ENCODE measurements at places on chromosomes 4 and X.

DNA sequence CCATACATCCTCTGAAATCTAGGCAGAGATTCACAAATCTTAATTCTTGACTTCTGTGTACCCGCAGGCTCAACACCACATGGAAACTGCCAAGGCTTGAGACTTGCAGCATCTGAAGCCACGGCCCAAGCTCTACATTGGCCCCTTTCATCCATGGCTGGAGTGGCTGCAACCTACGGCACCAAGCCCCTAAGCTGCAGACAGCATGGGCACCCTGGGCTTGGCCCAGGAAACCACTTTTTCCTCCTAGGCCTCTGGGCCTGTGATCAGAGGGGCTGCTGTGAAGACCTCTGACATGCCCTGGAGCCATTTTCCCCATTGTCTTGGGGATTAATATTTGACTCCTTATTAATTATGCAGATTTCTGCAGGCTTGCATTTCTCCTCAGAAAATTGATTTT is 457.9 kb downstream of the GRIA2 start:
- no peak for DNase-seq

DNA sequence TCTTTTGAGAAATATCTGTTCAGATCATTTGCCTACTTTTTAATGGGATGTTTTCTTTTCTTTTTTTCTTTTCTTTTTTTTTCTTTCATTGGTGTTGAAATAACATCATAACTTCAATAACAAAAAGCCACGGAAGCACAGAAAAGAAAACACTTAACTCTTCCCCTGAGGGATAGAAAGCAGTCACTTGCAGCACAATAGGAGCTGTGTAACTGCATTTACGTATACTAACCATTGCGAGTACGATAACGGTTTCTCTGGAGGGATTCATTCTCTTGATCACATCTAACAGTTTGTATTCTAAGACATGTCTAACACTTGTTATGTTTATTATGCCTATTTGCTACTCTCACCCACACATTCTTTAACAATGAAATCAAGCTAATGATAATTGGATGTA is 27.3 kb downstream of the C4orf46 start:
- no peak for DNase-seq

DNA sequence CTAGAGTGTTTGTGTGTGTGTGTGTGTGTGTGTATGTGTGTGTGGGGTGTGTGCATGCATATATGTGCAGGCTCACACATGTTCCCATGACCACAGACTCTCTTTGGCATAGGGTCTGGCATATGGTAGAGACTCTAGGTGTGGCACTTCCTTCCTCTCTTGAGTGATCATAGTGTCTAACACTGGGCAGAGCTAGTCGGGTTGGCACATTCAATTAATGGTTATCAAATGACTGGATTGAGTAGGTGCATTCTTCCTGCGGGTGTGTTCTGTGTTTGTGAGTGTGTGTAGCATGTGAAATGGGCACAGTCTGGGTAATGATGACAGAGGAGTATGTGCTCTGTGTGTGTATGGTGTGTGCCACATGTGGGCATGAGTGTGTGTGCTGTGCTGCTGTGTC is 106.5 kb downstream of the EFNB1 start:
- no peak for DNase-seq

DNA sequence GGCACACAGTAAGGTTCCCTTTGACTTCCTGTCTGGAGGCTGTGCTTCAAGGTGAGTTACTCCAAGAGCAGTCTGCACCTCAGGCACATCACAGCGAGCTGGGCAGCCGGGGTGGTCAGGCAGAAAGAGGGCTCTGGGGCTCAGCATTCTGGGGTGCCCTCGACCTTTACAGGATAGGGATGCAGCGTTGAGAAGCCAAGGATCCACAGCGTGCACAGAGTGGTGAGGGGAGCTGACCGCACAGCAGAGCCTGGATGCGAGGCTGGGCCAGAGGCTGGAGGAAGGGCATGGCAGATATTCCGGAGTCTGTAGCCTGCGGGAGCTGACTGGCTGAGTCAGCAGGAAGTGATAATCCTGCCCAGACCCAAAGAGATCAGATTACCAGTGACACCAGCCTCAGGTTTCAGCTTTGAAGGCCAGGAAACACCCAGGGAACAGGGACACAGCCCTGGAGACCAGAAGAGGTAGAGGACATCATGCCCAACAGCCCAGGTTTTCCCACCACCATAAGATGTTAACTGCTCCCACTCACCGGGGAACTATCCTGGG is 38.4 kb upstream of the PDLIM3 start:
- DNase-seq, result no peak

GRCh38 chr4:110087070-110087708 is 111.2 kb downstream of the ELOVL6 start:
- no peak for DNase-seq

- DNase-seq, result no peak
These were observed 80.1 kb upstream of the MAML3 start for GRCh38 chr4:140233791-140234696.

GRCh38 chr4:100938698-100939097 is 408.6 kb downstream of the PPP3CA start:
- DNase-seq, result no peak

- DNase-seq, result no peak
These were observed 107.6 kb downstream of the DCTD start for GRCh38 chr4:182809417-182810102.

DNA sequence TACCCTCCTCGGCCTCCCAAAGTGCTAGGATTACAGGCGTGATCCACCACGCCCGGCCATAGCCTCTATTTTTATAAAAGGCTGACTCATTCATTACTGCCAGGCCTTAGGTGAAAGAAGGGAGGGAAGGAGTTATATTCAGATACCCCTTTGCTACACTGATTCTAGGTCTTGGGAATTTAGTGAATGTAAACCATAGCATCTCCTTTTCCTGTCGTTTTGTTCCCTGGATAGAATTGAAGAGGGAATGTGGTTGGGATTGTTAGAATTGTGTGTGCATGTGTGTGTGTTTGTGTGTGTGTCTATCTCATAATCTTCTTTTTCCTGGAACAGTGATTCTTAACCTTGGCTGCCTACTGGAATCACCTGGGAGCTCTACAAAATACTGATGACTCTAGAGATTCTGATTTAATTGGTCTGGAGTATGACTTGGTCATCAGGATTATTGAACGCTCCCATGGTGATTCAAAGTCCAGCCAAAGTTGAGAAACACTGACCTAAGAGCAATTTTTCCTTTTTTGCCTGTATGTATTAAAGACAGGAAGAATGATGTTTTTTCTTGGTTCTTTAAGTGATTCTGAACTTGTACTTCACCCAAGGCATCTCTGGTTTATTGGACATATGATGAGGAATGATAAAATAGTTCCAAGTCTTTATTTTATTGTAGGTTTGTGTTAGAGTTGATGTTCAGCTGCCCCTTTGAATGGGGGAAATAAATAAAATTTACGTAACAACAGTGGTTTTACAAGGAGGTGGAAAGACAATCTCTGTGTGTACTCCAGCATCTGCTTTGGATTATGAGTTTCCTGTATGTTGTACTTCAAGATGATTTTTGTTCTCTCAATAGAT is 37.0 kb downstream of the NAP1L5 start:
- DNase-seq, result no peak

DNA sequence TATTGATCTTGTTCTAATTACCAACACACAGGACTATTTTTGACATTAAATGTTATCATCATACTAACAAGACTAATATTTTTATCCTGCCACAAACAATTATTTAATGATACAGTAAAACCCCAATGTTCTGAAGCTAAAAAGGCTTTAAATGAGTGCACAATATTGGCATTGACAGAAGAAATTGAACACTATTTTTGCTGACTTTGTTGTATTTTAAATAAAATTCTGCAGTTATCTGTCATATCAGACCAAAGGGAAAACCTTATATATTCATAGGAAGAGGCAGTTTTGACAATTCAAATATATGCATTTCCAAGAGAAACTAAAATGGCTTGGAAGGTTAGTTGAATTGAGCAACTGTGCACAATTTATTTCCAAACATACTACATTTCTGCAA is 397.8 kb upstream of the GALNT7 start:
- DNase-seq, result no peak

GRCh38 chrX:70089604-70090297 is 27.5 kb downstream of the OTUD6A start:
- DNase-seq, result no peak

DNA sequence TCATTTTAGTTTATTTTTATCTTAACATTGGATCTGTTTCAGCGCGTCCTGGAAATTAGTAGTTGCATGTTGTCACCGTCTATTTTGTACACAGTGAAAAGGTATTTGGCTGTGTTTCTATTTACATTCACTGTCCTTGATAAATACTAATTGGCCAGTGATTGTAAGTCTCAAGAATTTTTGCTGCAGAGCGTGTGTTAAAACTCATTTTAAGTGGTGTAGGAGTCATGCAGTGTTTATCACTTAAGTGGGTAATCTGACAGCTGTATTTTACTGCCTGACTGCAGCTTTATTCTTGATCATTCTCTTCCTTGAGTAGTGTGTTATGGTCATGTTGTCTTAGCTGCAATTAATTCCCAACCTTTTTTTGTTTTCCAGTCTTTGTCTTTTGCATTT is 9.8 kb downstream of the GUCY1A1 start:
- no peak for DNase-seq

- DNase-seq, result no peak
These were observed 327.8 kb downstream of the PDGFC start for GRCh38 chr4:156643826-156644225.

- no peak for DNase-seq
These were observed 76.2 kb downstream of the STARD8 start for GRCh38 chrX:68723491-68724155.

GRCh38 chrX:57918750-57919436 is 8.6 kb upstream of the ZXDA start:
- no peak for DNase-seq

DNA sequence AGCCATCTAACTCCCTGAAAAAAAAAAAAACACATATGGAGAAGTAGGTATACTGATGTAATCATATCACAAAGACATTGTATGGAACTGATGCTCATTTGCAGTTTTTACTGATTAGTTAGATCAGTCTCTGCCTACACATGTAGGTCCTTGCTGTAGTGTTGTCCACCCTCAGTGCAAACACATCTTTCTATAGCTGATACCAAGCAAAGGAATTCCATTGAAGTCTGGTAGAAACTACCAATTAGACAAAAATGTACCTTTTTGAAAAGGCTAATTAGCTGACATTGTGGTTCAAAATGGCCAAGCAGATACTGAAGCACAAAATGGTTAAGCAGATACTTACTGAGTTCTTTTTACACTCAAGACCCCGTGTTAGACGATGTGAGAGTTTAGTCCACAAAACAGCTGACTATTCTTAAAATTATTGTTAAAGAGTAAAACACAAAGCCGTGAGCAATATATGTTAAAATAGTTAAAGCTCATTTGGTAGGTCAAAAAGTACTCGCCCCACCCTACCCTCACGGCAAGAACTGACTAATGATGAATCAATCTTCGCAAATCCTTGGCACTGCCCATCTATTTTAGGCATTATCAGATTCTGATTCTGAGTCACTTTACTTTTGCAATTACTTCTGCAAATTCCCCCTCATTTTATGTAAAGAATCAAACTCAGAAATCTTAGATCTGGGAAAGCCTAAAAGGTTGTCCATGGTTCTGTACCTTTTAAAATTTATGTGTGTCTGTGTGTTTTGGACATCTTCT is 40.4 kb downstream of the COL4A6 start:
- no peak for DNase-seq

GRCh38 chr4:139229534-139230039 is 50.4 kb downstream of the MGARP start:
- DNase-seq, result no peak
